ENCODE measurements at places on chromosomes 7 and 10.

DNA sequence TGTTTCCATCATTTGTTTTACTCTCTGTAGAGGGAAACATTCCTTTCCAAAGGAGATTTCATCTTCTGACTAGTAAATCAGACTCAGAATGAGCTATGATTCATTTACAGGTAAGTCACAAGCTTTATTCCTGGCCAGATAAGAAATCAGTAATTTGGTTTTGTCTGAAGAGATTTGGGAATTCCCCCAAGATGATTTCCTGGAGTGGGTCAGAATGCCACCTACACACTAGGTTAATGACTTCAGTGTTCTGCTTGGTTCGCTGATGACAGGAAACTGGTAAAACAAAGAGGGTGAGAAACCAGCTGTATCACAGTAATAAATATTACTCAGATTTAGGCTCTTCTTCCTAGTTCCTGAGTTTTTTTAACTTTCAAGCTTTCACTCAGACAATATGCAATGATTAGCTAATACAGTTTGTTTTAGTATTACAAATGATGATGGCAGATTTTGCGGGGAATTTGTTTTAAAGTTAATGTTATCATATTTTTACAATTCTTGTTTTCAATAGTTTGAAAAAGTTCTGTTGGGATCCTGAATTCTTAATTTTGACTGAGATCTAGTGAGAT lies 8.3 kb upstream of the ASZ1 start:
- DNase-seq = no peak

DNA sequence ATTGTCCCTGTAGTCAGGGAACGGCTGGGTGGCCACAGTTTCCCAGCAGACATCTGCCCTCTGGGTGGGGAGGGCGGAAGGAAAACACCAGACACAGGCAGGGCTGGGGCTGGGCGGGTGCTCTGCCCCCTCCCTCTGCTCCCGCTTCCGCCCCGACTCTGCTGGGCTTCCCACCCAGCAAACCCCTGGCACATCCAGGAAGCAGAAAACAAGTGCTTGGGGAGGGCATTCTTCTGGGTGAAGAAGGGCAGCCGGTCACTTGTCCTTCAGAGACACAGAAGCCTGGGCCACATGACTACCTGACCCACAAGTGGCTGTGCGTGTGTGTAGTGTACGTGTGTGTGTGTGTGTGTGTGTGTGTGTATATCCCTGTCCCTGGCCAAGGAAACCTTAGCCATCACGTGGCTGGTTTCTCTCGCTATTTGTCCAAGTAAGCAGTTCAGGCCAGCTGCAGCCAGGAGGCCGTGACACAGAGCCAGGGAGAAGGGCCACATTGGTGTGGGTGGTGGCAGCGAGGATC lies 77.9 kb downstream of the ZMIZ1 start:
- no peak for DNase-seq

GRCh38 chr7:79893991-79894390 lies 240.6 kb upstream of the GNAI1 start:
- DNase-seq = no peak

GRCh38 chr7:157900556-157900955 lies 563.8 kb downstream of the DNAJB6 start:
- no peak for DNase-seq

- DNase-seq = no peak
Observed at GRCh38 chr7:137306748-137307147, 36.8 kb downstream of the PTN start.

DNA sequence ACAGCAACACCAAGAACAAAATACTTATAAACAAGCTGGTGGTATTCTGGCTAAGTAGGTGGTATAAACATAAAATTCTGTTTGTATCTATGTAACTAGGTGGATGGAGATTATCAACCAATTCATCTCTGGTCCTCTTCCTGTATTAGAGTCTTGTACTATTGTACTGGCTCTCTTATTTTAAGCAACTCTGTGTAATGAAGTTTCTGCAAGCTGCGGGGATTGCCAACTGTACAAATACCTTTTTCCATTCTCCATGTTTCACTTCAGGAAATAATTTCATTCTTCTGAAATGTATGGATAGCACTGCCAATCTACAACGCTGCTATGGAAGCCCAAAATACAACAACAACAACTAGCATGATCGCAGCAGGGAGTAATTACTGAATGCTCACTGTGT lies 44.8 kb downstream of the JAZF1 start:
- no peak for DNase-seq

DNA sequence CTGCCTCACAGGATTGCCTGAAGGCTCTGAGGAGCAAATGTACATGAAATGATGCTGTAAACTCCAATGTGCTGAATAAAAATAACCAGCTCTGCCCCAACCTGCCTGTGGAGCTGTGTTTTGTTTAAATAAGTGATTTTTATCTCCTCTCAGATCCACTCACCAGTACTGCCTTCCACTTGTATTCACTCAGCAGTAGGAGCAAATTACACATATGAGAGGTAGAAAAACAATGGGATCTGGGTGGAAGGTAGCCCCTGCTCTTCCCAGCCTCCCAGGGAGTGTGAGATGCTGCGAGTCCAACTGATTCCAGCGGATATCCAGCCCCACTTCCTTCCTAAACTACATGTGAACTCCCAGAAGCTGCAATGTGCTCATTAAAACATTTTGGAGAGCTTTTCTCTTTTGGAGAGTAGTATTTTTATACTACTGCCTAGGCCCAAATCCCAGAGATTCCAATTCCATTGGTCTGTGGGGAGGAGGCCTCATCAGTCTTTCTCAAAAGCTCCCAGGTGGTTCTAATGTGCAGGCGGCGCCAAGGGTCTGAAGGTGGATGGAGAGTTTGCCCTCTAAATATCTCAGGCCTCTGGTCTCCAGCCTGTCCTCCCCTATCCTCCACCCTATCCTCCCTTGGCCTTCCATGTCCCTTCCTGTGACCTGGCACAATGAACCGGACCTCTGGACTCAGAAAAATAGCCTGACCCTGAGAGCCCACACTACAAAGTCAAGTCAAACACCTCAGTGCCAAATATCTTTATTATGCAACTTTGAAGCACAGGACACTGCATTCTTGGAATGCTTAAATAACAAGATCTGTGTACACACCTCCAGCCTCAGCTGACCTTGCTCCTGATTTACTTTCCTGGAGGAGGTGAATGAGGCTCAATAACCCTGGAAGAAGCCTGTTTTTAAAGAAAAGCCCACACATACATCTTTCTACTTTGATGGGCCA lies 46.2 kb downstream of the CPVL start:
- DNase-seq = no peak

DNA sequence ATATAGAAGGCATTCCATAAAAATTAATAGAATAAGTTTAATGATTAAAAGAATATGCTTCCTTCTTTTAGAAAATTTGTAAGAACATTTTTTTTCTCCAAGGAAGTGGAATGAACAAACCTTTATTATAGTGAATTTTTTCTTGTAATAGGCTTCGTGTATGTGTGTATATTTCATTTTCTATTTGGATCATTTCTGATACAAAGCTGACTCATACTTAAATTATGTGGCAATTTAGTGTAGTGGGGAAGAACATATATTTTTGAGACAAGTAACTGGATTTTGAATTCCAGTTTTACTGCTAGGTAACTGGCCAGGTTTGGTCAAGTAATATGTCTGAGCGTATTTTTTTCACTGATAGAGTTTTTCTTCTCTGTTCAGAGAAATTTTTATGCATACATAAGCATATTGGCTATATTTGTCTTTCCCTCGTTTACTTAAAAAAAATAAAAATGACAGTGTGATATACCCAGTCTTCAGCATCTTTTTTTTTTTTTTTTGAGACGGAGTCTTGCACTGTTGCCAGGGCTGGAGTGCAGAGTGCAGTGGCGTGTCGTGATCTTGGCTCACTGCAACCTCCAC lies 50.8 kb downstream of the CDK13 start:
- DNase-seq = no peak

- no peak for DNase-seq
Observed at GRCh38 chr7:127380479-127380878, 12.0 kb downstream of the ZNF800 start.

DNA sequence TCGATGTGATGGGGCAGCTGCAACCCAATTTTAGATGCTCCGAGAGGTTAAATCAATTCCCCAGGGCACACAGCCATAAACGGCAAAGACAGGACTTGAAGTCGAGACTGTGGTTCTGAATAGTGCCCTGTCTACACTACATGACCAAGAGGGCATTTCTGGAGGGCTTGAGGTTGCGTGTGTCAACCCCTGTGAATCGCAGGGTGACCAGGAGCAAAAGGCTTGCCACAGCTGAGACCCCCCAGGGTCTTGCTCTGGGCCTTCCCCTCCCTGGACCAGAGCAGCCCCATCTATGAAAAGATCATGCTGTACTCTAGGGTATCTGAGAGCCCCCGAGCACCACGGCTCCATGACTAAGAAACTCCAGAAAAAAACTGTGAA lies 26.8 kb upstream of the RASGEF1A start:
- no peak for DNase-seq

DNA sequence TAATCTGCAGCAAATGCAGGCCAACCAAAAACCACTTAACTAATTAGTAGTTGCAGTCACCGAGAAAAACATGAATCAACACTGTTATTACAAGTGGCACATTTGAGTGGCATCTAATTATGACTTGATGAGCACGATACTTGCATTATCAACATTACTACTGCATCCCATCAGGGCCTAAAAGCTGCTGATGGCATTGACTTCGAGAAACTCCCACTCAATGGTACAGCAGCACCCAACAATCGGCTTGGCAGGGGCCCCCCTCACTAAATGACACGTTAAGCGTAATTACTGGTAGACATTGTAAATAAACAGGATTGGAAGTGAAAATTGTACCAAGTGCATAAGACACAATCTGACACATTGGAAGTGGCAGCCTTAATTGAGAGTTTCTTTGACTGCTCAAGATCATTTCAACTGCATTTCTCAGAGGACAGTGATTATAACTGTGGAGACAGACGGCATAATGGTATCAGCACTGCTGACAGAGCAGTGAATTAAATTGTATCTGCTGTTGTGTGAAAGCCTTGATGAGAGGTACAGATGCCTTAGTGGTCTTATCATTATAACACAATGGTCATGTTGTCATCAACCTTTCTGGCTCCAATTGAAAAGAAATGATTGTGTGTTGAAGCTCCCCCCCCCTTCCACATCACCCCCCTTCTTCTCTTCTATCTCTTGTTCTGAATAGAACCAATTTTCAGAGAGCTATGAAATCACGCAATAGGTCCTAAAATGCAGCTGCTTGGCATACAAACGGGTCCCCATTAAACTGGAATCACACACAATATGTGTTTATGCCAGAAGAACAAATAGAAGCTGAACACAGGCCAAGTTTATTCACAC lies 43.4 kb downstream of the SHTN1 start:
- no peak for DNase-seq

- DNase-seq = no peak
Observed at GRCh38 chr10:18822156-18822555, 162.9 kb downstream of the ARL5B start.

DNA sequence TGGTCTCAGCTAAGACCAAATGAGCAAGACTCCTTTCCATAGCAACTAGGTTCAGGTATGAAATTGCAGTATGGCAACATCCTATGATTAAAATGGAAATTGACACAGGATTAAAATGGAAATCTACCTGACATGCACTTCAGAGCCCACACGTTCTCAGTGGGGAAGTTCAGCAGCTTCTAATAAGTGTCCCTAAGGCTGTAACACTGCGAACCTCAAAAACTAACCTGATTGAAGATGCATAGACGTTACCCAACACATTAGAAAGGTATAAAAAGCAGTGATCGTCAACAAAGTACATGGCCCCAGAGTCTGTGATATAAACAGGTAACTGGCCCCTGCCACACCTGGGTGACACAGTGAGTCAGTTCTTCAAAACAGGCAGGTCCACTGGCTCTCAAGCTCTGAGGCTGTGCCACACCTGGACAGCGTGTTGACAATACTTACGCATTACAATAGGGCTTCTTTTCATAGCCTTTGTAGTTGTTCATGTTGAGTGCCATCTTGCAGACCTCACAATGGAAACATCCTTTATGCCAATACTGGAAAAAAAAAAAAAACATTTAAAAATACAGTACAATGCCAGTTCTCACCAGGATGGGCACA lies 274.9 kb upstream of the NEBL start:
- no peak for DNase-seq

DNA sequence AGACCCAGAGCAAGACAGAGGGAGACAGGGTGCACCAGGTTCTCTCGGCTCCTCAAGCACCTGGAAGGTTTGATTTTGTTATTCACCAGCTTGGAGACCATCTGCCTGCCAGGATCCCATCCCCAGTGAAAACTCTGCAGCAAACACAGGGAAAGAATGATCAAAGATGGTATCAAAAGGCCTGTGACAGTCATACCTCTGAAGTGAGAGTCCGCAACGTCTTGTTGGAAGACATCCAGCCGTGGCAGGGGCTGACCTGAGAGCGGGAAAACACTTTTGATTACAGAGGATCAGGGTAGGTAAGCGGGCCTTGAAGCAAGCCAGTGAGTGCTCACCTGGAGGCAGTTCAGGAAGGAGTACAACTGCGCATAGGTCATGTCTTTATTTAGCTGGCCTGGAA lies 142.3 kb downstream of the ANLN start:
- no peak for DNase-seq

DNA sequence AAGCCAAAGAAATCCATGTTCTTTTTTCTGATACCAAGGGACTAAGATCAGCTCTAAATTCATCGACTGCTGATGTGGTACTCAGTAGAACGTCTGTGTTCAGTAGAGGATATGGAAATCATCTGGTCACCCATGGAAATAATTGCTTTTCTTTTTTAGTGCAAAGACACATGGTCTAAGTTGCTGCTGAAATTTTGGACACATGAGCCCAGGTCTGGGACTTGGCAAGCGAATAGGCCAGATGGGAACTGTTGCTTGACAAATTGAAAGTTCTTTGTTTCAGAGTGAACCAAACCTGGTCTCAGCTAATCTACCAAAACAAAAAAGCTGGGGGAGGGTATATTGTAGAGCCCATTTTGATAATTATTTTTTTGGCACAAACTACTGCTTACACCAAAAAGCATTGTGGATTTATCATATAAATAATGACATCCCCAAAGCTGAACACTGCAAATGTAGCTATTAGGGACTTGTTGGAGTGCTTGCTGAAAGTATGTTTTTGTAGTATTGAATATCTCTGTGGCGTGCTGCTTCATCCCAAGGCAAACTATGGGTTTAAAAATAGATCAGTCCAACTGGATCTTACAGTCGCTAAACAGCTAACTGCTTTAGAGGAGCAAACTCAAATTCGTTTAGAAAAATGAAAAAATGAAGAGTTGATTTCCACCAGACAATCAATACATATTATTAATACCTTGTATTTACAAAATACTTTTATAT lies 144.7 kb downstream of the TRIL start:
- DNase-seq = no peak

Data from BJ (cell line).